ENCODE measurements at places on chromosomes 13 and 19.

GRCh38 chr13:26964278-26965250 is 204.0 kb upstream of the GPR12 start:
- DNase-seq = no peak

DNA sequence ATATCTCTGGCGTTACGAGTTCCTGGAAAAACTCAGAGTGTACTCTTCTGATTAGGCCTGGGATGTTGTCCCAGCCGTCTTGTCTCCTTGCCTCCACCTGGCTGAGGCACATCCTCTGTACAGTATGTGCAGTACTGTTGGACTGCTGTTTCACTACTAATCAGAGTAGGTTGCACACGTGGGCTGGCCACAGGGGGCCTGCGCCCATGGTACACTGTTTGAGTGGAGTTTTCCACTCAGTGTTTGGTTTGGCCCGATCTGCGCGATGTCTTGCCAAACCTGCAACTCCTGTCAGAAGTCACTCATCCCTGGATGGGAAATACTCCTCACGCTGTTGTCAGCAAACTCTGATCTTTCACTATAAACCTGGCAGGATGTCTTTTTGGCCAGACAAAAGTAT is 189.6 kb upstream of the CSNK1A1L start:
- no peak for DNase-seq

DNA sequence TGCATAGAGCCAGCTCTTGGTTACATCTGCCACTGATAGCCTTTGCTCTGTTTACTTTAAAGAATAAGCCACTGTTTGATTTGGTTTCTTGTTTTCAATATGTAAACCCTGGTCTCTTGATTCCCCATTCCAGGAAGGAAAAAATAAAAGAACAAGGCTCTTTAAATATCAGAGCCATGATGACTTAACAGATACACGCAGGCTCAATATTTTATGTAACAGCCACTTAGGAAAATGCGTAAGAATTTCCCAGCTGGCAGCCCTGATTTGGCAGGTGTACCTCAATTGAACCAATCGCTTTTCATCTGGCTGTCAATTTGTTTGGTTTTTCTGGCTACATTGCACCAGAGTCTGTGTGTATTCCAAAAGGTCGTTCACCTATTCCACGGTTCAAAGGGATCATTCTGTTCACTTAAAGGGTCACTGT is 65.6 kb downstream of the IRS2 start:
- DNase-seq = no peak

DNA sequence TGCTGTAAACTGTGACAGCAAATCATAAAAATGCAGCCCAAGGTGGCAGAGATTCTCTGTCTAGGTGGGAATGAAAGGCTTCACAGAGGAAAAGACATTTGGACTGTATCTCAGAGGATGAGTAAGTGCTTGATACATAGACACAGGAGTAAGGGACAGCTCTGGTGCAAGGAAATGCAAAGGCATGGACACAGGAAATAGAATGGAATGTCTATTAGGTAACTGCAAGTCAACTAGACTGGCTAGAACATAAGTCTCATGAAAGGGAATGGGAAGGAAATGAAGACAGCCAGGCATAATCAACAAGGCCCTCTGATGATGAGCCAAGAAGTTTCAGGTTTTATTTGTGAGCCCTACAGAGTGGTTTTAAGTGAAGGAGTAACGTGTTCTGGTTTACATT is 321.7 kb downstream of the SUCLA2 start:
- DNase-seq = no peak

DNA sequence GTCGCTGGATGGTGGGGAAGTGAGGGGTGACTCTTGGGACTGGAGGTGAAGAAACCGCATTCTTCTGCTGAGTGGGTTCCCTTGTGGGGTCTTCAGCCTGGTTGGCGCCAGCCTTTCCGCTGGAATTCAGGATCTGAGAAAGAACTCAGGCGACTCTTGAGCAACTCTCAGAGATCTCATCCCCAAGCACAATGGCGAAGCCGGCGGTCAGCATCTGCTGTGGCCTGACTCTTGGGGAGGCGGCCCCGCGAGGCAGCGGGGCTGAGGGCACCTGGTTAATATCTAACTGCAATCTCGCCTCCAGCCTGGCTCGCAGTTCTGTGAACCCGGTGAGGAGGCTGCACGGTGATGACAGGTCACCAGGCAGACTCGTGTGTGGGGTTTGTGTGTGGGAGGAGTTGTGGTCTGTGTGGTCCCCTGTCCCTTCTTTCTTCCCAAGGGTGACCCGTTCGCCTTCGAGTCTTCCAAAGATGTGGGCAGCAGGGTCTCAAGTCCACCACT is 883 bp downstream of the ZNF441 start:
- no peak for DNase-seq

DNA sequence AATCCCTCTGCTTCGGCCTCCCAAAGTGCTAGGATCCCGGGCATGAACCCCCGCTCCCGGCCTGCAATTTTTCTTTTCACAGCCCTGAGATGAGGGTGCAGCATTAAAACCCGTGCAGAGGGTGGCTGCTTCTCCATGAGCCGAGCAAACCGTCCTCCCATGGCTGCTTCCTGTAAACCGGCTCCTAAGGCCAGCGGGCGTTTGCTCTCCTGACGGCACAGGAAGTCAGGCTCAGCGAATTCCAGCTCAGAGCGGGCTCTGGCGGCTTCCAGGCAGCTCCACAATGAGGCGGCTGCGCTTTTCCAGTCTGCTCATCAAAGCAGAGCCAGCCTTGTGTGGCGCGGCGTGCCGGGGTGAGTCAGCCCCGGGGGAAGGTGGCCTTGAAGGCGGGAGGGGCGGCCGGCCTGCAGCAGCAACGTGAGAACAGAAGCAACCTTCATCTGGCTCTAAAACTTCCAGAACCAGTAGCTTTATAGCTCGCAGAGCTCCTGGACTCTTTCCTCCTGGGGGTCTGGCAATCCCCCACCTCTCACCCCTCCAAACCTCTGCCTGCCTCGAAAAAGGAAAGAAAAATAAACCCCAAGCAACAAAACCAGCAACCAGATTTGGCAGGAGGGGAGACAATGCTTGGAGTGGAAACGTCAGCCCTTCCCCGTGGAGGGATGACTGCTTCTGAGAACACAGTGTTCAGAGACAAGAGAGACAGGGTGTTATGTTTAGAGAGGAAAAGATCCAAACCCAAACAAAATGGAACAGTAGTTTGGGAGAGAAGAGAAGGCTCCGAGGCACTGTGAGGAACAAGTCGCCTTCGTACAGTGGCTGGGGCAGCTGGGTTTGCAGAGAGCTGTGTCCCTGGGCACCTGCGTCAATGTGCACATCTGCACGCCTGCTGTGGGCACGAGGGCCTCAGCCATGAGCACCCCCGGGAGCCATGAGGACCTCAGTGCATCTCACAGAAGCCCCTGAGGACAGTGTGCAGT is 67.8 kb downstream of the GADD45B start:
- peak; percentile 65 for DNase-seq

GRCh38 chr13:83995930-83996329 is 113.7 kb upstream of the SLITRK1 start:
- no peak for DNase-seq

DNA sequence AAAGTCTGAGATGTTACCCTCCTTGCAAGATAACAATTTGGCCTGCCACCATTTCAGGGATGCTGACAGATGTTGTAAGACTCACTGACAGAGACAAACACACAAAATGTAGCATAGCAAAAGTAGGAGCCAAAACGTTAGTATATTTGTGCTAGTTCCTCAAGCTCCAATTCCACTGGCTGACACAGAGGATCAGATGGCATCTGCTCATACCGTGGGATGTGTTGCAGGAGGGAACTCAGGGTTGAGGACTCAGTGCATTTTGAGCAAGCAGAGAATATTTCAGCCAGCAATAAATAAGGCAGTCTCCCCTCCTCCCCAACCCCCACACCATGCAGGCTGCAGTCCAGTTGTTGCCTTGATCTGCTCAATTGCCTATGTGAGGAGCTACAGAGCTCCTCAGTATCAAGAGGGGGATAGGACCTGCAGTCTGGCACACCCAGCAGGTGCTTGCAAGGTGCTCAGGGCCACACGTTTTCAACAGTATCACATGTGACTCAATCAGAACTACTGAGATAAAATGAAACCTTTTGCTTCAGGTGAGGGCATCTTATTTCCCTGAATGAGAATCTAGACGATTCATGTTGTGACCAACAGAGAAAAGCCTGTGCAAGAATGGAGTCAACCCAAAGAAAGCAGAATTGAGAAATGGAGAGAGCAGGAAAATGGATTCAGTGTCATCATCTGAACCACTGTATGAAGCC is 23.6 kb upstream of the LRCH1 start:
- no peak for DNase-seq

GRCh38 chr13:60143775-60144174 is 20.0 kb downstream of the DIAPH3 start:
- DNase-seq = no peak

DNA sequence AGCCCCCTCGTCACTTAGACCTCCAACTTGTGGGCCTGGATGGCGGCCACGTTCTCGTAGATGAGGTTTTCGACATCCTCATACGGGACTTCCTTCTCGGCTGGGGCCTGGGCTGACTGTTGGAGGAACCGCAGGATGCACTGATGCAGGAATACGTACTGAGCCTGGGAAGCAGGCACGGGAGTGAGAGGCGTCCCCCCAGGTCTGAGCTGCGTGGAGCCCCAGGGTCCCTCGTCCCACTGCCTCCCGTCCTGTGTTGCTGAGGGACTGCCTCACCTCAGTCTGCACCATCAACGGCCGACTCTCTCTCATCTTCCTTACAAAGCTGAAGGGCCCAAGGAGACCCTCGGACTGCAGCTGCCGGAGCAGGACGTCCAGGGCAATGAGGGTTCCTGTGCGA is 1.7 kb upstream of the SYT5 start:
- DNase-seq = no peak

DNA sequence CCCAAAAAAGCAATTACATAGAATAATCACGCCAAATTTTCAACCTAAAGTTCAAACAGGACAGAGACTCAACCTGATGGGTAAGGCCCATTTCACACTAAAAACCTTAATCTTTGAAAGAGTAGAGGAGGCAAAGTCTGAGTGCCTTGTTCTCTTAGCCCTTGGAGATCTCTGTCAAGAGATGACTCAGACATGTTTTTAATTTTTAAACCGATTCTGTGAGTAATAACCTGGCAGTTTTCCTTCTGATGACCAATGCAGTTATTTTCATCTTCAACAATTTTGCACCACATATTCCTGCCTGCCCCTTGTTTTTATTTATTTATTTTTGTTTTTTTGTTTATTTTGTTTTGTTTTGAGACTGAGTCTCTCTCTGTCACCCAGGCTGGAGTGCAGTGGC is 11.5 kb upstream of the TNFSF9 start:
- no peak for DNase-seq

GRCh38 chr19:4583961-4584669 is 24.6 kb upstream of the SEMA6B start:
- no peak for DNase-seq
